ENCODE measurements at places on chromosomes 1 and 21.

- no peak for DNase-seq
These were observed 7.6 kb upstream of the GADD45A start for GRCh38 chr1:67677408-67677807.

DNA sequence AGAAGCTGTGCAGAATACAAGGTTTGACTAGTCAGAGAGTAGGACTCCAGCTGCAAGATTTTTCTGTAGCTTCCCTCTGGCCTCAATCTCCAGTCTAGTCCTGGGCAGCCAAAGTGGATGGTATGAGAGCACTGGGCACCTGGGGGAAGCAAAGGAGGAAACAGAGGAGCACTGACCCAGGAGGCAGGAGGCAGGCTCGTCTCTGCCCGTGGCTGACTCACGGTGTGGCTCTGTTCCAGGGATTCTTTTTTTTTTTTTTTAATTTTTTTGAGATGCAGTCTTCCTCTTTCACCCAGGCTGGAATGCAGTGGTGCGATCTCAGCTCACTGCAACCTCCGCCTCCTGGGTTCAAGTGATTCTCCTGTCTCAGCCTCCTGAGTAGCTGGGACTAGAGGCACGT, 4.1 kb upstream of the NPPB start:
- no peak for DNase-seq

GRCh38 chr21:18812308-18812707, 408.7 kb upstream of the TMPRSS15 start:
- DNase-seq: no peak

- DNase-seq: no peak
These were observed 74.8 kb downstream of the MTR start for GRCh38 chr1:236869911-236870310.

DNA sequence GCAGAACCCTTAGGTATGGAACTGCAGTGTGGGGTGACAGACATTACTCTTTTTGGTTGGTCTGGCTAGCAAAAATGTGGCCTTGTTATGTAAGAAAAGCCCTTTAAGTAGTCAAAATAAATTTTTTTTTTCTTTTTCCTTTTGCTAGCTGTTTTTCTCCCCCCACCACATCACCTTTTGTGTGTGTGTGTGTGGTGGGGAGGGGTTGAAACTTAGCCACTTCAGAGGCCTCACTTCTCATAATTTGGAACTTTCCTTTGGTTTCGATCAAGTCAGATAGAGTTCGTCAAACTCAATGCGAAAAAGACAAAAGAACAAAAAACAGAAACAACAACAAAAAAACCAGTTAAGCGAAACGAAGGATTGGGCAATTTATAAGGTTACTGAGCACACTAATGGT, 1.9 kb upstream of the PRMT2 start:
- DNase-seq: no peak

- no peak for DNase-seq
These were observed 245.2 kb downstream of the TRABD2B start for GRCh38 chr1:47751996-47752451.

Data from MM.1S (cell line).